Activated CD8-positive, alpha-beta memory T cell treated with anti-CD3 and anti-CD28 coated beads, Interleukin-2, amount 10 ng/mL, durations not matched to agents 7 days and 5 days (primary cell): ENCODE measurements at places on chromosomes 7 and 10. TPM values are rescaled to one million over a fixed set of nuclear protein-coding genes. Genes with fewer than 3 reads are reported as not detected.
A peak's percentile ranks its signal among the peaks of the same experiment; 100 is the strongest.

LRRC18 gene
- not detected for total RNA-seq

KCP gene
- 0.52 TPM for total RNA-seq

SPOCK2 gene
- total RNA-seq = 51.9 TPM

SRRM3 gene
- 0.09 TPM for total RNA-seq

ZNF33B gene
- total RNA-seq = 15.6 TPM

NEUROG3 gene
- total RNA-seq = not detected

LIPN gene
- not detected for total RNA-seq

- H3K36me3 ChIP-seq = peaks cover 20% of the 10 kb centered on the region
- H3K4me3 ChIP-seq = no peak overlapping the region
- no peak for DNase-seq
- H3K27ac ChIP-seq = no peak overlapping the region
- H3K4me1 ChIP-seq = peaks cover 5% of the 10 kb centered on the region
- peaks cover 6% of the 10 kb centered on the region for H3K27me3 ChIP-seq
These were observed 55.5 kb upstream of the ATP6V0A4 start for GRCh38 chr7:138853448-138853847.

- H3K27ac ChIP-seq = no peak overlapping the region
- no peak for DNase-seq
- H3K4me3 ChIP-seq = no peak overlapping the region
- H3K36me3 ChIP-seq = no peaks in the 10 kb centered on the region
- no peaks in the 10 kb centered on the region for H3K27me3 ChIP-seq
These were observed 52.5 kb downstream of the GPR37 start for GRCh38 chr7:124713086-124713485.

DNA sequence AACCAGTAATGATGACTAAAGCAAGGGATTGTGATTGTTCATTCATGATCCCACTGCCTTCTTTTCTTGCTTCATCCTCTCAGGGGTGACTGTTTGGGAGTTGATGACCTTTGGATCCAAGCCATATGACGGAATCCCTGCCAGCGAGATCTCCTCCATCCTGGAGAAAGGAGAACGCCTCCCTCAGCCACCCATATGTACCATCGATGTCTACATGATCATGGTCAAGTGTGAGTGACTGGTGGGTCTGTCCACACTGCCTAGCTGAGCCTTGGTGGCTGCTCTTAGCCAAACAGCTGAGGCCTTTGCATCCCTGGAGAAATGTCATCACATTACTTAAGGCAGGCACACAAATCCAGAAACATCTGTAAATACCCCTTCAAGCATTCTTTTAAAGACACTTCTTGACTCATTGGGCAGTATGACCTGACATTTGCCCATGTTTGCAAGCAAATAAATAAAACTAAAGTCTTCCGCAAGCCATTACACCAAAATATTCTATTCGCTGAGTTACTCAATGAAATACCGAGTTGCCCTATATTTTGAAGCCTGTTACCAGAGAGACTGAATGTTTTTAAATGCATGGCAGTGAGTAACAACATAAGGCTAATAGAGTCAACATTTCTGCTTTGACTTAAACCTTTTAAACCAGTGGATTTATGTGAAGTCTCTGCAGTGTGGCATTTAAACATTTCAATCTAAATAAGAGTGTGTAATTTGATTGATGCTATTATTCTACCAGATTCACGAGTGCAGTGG, 166.3 kb upstream of the LANCL2 start:
- H3K36me3 ChIP-seq = no peaks in the 10 kb centered on the region
- H3K27me3 ChIP-seq = peaks cover 17% of the 10 kb centered on the region
- H3K27ac ChIP-seq = no peak overlapping the region
- DNase-seq = peak; percentile 18

GRCh38 chr10:121260377-121260776, 337.9 kb downstream of the FGFR2 start:
- DNase-seq = no peak
- H3K27me3 ChIP-seq = no peaks in the 10 kb centered on the region
- no peaks in the 10 kb centered on the region for H3K36me3 ChIP-seq
- H3K4me1 ChIP-seq = no peaks in the 10 kb centered on the region
- no peak overlapping the region for H3K4me3 ChIP-seq

DNA sequence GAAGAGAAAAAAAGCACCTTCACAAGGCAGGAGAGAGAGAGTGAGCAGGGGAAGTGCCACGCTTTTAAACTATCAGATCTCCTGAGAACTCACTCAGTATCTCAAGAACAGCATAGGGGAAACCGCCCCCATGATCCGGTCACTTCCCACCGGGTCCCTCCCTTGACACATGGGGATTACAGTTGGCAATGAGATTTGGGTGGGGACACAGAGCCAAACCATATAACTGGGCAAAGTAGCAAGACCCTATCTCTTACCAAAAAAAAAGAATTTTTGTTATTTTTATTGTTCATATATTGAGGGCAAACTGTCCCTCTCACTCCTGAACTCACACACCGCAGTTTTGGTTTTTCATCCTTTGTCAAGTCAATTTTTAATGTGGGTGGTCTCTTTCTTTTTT, 18.2 kb upstream of the ZRANB1 start:
- H3K36me3 ChIP-seq = peaks cover 14% of the 10 kb centered on the region
- H3K4me1 ChIP-seq = peaks cover 13% of the 10 kb centered on the region
- H3K4me3 ChIP-seq = no peak overlapping the region
- no peak for DNase-seq
- H3K27ac ChIP-seq = no peak overlapping the region

DNA sequence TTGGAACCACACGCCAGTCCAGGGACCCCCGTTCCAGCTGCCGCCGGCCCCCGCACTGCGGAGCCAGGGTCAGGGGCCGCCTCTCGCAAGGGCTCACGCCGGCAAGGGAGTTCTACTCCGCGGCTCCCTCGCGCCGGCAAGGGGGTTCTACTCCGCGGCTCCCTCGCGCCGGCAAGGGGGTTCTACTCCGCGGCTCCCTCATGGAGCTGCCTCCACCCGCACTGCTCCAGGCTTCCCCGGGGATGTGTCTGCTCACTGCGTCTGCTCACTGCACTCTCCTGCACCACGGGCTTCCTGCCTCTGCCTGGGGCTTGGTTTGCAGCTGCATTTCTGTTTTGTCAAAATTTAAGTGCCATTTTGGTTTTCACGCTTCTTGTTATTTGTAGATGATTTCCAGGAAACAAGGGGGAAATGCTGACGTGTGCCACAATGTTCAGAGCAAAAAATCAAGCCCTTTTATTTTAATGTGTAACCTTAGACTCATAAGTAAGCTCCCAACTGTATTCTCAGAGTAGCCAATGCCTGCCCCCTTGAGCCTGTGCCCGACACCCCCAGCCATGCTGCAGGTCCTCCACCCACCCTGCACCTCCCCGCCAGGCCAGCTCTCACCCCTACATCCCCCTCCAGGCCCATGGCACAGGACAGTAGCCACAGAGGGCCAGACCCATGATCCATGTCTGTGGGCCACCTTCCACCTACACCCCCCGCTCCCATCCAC, 246.2 kb downstream of the MAD1L1 start:
- H3K27ac ChIP-seq = peak overlapping the region; percentile 90
- DNase-seq = peak; percentile 77
- peaks cover 8% of the 10 kb centered on the region for H3K36me3 ChIP-seq
- H3K27me3 ChIP-seq = no peaks in the 10 kb centered on the region
- H3K4me3 ChIP-seq = peak overlapping the region; percentile 29

GRCh38 chr10:241966-242643, 106.8 kb downstream of the ZMYND11 start:
- H3K4me3 ChIP-seq = no peak overlapping the region
- peaks cover 2% of the 10 kb centered on the region for H3K4me1 ChIP-seq
- no peaks in the 10 kb centered on the region for H3K27me3 ChIP-seq
- no peak for DNase-seq
- H3K27ac ChIP-seq = no peak overlapping the region

DNA sequence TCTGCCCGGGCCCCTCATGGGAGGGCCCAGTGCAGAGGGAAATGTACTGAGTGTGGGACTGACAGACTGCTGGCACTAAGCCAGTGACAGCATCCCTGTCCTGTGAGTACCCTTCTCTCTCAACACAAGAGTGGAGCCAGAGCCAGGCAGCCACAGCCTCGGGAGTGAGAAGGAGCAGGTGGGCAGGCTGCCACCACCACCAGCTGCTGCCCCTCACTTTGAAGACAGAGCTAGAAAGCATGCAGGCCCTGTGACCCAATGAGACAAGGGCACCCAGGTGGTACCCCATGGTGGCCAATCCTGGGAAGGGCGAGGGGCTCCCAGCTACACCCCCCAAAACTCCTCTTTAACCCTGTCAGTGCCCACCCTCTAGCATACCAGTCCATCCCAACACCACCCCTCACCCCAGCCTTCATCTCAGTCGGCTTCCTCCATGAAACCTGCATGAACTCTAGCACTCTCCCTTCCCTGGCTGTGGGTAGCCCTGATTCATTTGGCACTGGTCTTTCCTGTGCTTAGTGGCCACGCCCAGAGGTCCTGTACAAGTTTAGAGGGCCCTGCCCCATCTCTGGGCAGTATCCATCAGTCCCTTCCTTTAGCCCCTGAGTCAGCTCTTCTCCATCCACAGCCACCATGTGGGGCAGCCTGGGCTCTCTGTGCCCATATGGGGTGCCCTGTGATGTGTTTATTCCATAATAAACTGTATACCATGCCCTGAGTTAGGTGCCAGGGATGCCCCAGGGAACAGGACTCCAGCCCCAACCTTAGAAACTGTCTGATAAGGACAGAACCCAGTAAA, 207.0 kb upstream of the ZMIZ1 start:
- H3K36me3 ChIP-seq = no peaks in the 10 kb centered on the region
- no peaks in the 10 kb centered on the region for H3K4me1 ChIP-seq

DNA sequence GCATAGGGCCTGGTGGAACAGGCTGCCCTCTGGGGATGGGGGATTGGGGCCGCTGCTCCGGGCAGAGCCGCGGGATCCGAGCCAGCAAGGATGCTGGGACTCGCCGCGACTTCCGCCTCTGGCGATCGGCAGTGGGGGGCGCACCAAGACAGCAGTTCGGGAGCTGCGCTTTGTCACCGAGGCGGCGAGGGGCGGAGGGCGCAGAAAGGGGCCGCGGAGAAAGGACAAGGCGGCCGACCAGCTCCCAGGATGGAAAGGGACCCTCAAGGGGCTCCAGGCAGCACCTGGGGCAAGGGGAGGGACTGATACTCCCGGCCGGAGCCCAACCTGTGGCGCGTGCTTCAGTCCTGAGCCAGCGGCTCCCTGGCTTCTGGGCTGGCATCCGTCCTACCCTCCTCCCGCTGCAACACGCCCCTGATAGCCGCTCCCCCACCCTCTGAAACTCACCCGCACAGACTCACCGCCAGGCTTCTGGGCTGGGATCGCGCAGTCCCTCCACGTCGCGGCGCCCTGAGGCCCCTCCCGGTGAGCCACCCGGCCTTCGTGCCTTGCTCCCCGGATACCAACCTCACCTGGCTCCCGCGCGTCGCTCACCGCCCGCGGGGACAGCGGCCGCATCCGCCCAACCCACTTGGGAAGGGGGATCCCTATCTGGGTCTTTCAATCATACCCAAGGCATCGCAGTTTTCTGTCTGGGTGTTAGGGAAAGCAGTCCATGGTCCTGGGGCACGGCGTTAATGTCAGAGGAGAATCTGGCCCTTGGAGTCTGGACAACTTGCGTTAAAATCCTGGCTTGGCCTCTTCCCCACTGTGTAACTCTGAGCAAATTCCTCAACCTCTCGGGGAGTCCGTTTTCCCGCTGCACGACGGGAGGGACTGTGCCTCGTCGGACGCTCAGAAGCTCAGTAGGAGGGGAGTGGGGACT, 7.0 kb upstream of the EVX1 start:
- no peak overlapping the region for H3K27ac ChIP-seq
- H3K4me1 ChIP-seq = peaks cover 4% of the 10 kb centered on the region
- no peak overlapping the region for H3K4me3 ChIP-seq
- peaks cover 70% of the 10 kb centered on the region for H3K27me3 ChIP-seq

DNA sequence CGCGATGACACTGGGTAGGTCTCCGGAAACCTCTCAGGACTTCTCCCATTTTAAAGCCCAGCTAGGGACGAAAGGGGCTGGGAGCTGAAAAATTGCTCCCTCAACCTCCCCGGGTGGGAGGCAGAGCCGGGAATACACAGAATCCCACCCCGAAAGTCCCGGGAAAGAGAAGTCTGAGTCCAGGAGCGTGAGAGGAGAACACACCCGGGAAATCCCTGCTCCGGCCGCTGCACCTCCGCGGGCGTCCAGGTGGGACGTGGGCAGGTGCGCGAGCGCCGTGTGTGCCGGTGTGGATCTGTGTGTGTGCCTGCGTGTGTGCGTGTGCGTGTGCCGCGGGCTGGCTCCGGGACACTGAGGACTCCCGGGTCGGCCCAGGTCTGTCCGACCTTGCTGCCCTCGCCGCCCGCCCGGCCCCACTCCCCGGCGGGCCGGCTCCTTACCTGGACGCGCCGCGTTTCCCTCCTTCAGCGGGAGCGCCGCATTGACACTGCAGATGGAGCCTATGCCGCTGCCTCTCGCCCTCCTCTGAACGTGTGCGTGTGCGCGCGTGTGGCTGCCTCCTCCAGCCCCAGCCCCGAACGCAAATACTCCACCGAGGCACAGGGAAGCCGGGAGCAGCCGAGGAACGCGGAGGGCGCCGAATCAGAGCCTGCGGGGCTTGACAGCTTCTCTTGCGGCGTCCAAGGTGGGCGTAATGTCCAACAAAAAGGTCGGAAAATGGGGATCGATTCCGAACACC, at the start of gene PLXNA4:
Gene PLXNA4, minus strand, starts transcription at position 489 of the 739 bp plus-strand sequence. CDS start 67,777 bp downstream, outside the sequence.
- DNase-seq = no peak
- no peak within 1 kb of the TSS for H3K27ac ChIP-seq
- peaks cover 15% of the 10 kb centered on the region for H3K4me1 ChIP-seq
- no peaks in the 10 kb centered on the region for H3K36me3 ChIP-seq

- H3K27ac ChIP-seq = no peak overlapping the region
- DNase-seq = no peak
- no peak overlapping the region for H3K4me3 ChIP-seq
- H3K36me3 ChIP-seq = no peaks in the 10 kb centered on the region
- peaks cover 30% of the 10 kb centered on the region for H3K27me3 ChIP-seq
These were observed 144.2 kb upstream of the TNRC18 start for GRCh38 chr7:5567790-5568189.

DNA sequence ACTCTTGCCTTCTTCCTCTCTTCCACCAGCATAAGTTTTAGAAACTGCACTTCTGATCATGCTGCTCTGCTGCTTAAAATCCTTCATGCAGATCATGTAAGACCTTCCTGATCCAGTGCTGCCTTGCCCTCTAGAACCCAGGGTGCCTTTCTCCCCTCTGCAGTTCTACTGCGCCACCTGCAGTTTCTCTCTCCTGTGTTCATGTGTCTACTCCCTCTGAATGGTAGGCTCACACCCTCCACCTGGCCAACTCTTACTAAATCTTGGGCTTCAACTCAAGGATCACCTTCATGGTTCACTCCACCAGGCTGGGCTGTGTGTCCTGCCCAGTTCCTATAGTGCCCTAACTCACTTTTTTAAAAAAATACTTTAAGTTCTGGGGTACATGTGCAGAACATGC, 174.6 kb upstream of the ITGB1 start:
- DNase-seq = peak; percentile 66
- H3K36me3 ChIP-seq = no peaks in the 10 kb centered on the region
- H3K27ac ChIP-seq = peak overlapping the region; percentile 82
- no peaks in the 10 kb centered on the region for H3K27me3 ChIP-seq
- H3K4me3 ChIP-seq = no peak overlapping the region
- peaks cover 52% of the 10 kb centered on the region for H3K4me1 ChIP-seq

GRCh38 chr10:71763352-71764127, 9.8 kb downstream of the VSIR start:
- no peaks in the 10 kb centered on the region for H3K27me3 ChIP-seq
- no peak for DNase-seq
- no peak overlapping the region for H3K4me3 ChIP-seq
- peaks cover 45% of the 10 kb centered on the region for H3K4me1 ChIP-seq
- no peak overlapping the region for H3K27ac ChIP-seq
